Activated T-cell treated with anti-CD3 and anti-CD28 coated beads, Interleukin-2, amount 50 U/mL, for 72 hours (primary cell): ENCODE measurements at places on chromosomes 4 and X. TPM values are rescaled to one million over a fixed set of nuclear protein-coding genes. Genes with fewer than 3 reads are reported as not detected.

The AMTN gene
- not detected for total RNA-seq

The TMEM154 gene
- total RNA-seq: 22.0 TPM

The CTAG2 gene
- total RNA-seq: not detected

The SLC49A3 gene
- 0.29 TPM for total RNA-seq

The LEF1 gene
- 175 TPM for total RNA-seq

- DNase-seq: peak; percentile 27
Measured at GRCh38 chr4:83388313-83388676, 53.6 kb upstream of the HPSE start.

DNA sequence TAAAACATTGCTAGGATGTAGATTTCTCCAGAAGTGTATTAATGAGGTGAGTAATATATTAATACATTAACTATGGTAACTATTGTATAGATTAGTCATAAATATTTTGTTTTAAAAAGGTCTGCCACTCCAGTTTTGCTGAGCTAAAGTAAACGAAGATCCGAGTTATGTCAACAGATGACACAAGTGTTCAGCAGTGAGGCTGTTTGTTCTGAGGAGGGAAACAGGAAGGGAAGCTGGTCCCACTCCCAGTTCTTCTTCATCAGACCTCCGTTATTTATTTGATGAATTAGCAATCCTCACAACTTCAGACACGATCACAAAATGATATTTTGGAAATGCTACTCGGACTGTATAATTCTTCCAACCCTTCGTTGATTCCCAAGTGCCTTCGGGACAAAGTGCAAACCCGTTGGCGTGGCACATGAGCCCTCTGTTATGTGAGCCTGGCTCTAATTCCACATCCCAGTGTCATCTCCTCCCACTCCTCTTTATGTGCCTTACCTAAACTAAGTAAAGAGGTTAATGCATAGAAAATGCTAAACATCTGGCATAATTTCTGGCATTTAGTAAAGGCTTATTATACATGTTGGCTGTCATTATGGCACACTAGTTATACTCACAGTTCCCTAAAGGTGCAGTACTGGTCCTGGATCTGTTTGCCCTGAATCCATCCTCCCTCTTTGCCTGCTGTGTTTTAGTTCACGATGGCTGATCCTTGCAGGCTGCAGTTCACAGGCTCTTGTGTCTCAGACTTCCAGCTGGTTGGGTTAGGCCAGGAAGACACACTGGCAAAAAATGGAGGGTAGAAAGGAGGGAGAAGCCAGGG, 190.6 kb upstream of the LNX1 start:
- DNase-seq: no peak

DNA sequence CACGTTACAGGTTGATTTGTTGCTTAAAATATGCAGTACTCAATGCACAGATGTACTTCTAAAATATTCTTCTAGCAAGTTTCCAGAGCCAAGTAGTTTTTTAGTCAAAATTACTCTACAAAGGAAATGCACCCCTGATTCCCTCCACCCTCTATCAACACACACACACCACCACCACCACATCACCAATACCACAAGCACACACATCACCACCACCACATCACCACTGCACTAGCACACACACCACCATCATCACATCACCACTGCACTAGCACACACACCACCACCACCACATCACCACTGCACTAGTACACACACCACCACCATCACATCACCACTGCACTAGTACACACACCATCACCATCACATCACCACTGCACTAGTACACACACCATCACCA, 105.2 kb upstream of the FRG1 start:
- no peak for DNase-seq

DNA sequence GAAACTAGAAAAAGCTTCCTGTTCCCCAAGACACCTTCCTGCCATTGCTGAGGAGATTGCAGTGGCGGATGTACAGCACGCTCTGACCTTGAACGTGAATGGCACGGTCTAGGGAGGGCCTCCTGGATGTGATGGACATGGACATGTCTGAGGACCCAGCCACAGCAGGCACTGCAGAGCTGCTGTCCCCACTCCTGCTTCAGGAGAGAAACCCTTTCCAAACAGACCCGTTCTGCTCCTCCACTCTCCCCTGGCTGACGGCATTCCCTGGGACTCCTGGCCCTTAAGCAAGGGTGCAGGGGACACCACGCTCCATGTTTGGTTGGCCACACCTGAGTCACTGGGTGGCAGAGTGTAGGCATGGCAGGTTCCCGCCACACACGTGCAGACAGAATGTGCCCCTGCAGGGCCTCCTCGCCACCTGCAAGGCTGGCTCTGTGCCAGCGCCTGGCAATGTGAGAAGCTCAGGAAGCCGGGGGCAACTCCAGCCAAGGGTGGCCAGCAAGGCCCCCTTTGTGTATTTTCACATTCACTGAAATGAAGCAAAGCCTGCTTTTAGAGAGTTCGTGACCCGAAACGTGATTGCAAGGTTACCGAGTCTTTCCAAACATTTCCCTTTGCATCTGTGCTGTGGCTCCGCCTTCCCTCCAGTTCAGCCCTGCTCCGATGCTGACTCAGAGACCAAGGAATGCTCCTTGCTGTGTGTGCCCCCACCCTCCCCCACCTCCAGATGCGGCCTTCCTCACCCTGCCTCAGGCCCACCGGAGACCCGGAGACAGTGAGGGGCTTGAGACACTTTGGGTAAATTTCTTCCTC, 46.1 kb downstream of the HTRA3 start:
- DNase-seq: no peak

DNA sequence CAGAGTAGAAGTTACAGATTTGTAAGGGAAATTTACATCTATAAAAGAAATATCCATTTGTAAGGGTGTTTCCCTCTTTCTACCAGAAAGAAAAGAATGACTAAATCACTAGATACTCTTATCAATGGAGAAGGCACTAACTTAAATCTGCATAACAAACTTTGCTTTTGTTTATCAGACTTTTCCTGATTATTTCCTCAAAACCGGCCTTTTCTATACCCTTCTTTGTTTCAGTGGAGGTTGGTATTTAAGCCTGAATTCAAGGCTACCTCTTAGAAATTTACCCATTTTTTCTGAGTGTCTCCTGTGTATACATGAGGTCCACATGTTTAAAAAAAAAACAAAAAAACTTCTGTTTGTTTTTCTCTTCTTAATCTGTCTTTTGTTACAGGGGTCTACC, 80.4 kb upstream of the GRPR start:
- DNase-seq: no peak

DNA sequence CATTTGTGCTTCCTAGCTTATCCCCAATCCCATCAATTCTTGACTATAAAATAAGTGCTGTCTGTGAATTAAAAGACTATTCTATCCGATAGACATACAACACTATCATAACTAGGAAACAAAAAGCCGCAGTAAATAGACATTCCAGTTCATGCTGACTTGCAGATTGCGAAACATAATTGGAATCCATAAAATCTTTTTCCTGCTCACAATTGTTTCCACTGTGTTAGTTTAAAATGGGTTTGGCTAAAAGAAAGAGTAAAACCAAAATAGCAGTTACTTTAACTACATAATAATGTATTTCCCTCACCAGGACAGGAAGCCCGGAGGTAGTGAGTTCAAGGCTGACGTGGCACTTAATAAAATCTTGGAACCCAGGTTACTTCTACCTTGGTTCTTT, 17.2 kb downstream of the SMIM31 start:
- DNase-seq: no peak

GRCh38 chr4:185955826-185956543, 113.0 kb upstream of the TLR3 start:
- no peak for DNase-seq

- DNase-seq: no peak
Measured at GRCh38 chr4:182884040-182884439, 33.1 kb downstream of the DCTD start.

GRCh38 chrX:72201836-72202536, 20.4 kb downstream of the PIN4 start:
- DNase-seq: no peak

GRCh38 chrX:131063613-131064012, 5.5 kb downstream of the ARHGAP36 start:
- DNase-seq: no peak

GRCh38 chr4:15336410-15337167, 91.2 kb upstream of the C1QTNF7 start:
- no peak for DNase-seq
